ENCODE measurements at places on chromosomes 7 and 10. TPM values are rescaled to one million over a fixed set of nuclear protein-coding genes. Genes with fewer than 3 reads are reported as not detected.

CYP26C1 gene
- total RNA-seq, result 0.26 TPM

CHST15 gene
- 73.6 TPM for total RNA-seq

CPEB3 gene
- 2.9 TPM for total RNA-seq

ATP5MK gene
- total RNA-seq, result 223 TPM

ABI1 gene
- total RNA-seq, result 93.6 TPM

STEAP1B gene
- total RNA-seq, result 26.2 TPM

SLC39A12 gene
- total RNA-seq, result under 0.01 TPM

HABP2 gene
- not detected for total RNA-seq

MRPS24 gene
- total RNA-seq, result 82.7 TPM

PYROXD2 gene
- total RNA-seq, result 11.5 TPM

GDF10 gene
- 0.76 TPM for total RNA-seq

C10orf105 gene
- total RNA-seq, result 2.9 TPM

CYP3A4 gene
- total RNA-seq, result not detected

KIAA1217 gene
- total RNA-seq, result 17.0 TPM

PLEKHA1 gene
- 31.1 TPM for total RNA-seq

TSPAN33 gene
- 0.43 TPM for total RNA-seq

VAX1 gene
- total RNA-seq, result not detected

SLC25A13 gene
- 24.8 TPM for total RNA-seq

CRPPA gene
- total RNA-seq, result 2.7 TPM

ASIC3 gene
- 0.13 TPM for total RNA-seq

CTAGE15 gene
- not detected for total RNA-seq

ADRA2A gene
- 8.9 TPM for total RNA-seq

ASZ1 gene
- total RNA-seq, result not detected

SLC26A3 gene
- not detected for total RNA-seq

SLC26A4 gene
- 2.4 TPM for total RNA-seq

C7orf57 gene
- under 0.01 TPM for total RNA-seq

SEMA3C gene
- 669 TPM for total RNA-seq

SMKR1 gene
- total RNA-seq, result 1.0 TPM

AFAP1L2 gene
- total RNA-seq, result 0.13 TPM

GNGT1 gene
- total RNA-seq, result not detected

GPRIN2 gene
- total RNA-seq, result not detected

ADIRF gene
- total RNA-seq, result 50.6 TPM

ANKIB1 gene
- 94.9 TPM for total RNA-seq

IDI2 gene
- total RNA-seq, result not detected

NME8 gene
- total RNA-seq, result not detected

OPALIN gene
- total RNA-seq, result not detected

EBLN1 gene
- total RNA-seq, result not detected

NEBL gene
- total RNA-seq, result 59.6 TPM

ZNF777 gene
- total RNA-seq, result 7.4 TPM

WASHC2A gene
- 50.0 TPM for total RNA-seq

GIMAP5 gene
- total RNA-seq, result not detected

EN2 gene
- total RNA-seq, result not detected

PPP1R17 gene
- not detected for total RNA-seq

NPC1L1 gene
- under 0.01 TPM for total RNA-seq

PON3 gene
- 2.6 TPM for total RNA-seq

KIAA1549 gene
- 1.4 TPM for total RNA-seq

TNS3 gene
- total RNA-seq, result 60.9 TPM

OR6B1 gene
- not detected for total RNA-seq

CARD11 gene
- under 0.01 TPM for total RNA-seq

PCGF5 gene
- 56.3 TPM for total RNA-seq

LLCFC1 gene
- not detected for total RNA-seq

ATOH7 gene
- not detected for total RNA-seq

RHOBTB1 gene
- 18.8 TPM for total RNA-seq

CLDN15 gene
- 2.0 TPM for total RNA-seq

ATXN7L1 gene
- total RNA-seq, result 15.5 TPM

ENO4 gene
- total RNA-seq, result 1.1 TPM

SPACDR gene
- total RNA-seq, result 0.26 TPM

Measured in articular chondrocyte of knee joint (primary cell).